Neural crest cell (in vitro differentiated cells): ENCODE measurements at places on chromosomes 13 and 19.

DNA sequence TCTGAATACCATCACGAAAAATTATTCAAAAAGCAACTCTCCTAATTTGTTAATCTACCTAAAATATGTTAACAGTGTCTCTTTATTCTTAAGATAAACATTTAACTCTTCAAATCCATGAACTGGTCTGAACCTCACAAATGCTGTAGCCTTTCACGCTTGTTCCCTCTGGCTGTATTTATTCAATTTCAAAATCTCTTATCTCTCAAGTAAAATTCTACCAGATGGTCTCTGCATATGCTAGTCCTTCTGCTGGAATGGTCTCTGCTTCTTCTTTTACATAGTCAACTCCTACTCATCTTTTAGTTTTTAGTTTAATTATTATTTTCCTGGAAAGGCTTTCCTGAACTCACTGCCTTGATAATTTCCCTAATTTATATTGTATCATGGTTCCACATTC, 232.9 kb upstream of the PCDH20 start:
- no peaks in the 10 kb centered on the region for H3K36me3 ChIP-seq
- DNase-seq, result no peak
- no peaks in the 10 kb centered on the region for H3K4me1 ChIP-seq

DNA sequence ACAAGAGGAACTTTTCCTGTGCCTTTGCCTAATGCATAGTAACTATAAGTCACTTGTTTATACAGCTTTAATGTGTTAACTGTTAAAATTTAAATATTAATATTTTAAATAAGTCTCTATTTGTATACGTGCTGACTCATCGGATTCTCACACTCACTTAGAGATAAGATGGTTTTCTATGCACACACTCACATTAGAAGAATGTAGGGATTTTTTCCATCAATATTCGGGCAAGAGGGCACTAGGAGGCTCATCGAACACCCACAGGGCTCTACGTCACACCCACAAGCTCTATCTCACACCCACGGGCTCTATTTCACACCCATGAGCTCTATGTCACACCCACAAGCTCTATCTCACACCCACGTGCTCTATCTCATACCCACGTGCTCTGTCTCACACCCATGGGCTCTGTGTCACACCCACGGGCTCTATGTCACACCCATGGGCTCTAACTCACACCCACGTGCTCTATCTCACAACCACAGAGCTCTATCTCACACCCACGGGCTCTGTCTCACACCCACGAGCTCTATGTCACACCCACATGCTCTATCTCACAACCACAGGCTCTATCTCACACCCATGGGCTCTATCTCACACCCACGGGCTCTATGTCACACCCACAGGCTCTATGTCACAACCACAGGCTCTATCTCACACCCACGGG, 73.4 kb downstream of the COL4A2 start:
- H3K27ac ChIP-seq, result peak overlapping the region; percentile 4
- no peaks in the 10 kb centered on the region for H3K27me3 ChIP-seq
- no peak overlapping the region for H3K4me3 ChIP-seq
- peaks cover 11% of the 10 kb centered on the region for H3K36me3 ChIP-seq
- DNase-seq, result no peak

DNA sequence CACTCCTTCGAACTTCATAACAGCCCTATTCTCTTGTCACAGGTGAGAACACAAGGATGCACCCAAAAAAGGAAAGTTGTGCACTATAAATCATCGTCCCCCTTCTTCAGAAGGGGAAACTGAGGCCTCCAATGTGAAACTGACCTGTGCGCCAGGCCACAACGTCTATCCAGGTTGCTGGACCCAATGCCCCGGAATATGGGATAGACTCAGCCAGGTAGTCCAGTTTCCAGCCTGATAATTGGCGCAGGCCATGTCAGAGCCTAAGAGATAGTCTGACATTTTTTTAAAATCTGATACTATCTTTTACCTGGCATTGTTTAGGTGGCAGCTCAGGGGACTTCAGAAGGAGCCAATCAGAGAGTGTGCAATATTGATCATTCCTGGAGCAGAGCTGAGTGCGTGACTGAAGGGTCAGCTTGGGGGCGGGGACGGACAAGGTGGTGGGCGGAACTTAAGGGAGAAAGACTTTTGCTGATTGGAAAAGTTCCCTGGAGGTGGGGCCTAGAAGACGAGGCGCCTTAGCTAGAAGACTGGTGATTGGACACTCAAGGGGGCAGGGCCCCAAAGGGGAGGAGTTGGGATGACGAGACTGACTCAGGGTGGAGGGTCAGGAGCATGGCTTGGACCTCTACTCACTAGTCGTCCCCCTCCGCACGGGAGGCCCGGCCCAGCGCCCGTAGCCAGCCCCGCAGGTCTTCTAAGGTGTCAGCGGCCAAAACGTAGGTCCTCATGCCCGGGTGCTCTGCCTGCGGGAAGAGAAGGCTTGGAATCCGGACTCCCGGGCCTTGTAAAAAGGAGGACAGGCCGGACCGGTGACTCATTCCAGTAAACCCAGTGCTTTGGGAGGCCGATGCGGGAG, 8.5 kb downstream of the PLEKHA4 start:
- DNase-seq, result no peak
- H3K4me3 ChIP-seq, result peak overlapping the region; percentile 45
- peaks cover 39% of the 10 kb centered on the region for H3K4me1 ChIP-seq
- peaks cover 15% of the 10 kb centered on the region for H3K36me3 ChIP-seq
- peak overlapping the region; percentile 71 for H3K27ac ChIP-seq
- H3K27me3 ChIP-seq, result no peaks in the 10 kb centered on the region

GRCh38 chr19:11136400-11137101, 19.0 kb downstream of the SPC24 start:
- peak overlapping the region; percentile 43 for H3K27ac ChIP-seq
- no peak for DNase-seq
- H3K27me3 ChIP-seq, result peaks cover 26% of the 10 kb centered on the region
- peaks cover 24% of the 10 kb centered on the region for H3K4me1 ChIP-seq

DNA sequence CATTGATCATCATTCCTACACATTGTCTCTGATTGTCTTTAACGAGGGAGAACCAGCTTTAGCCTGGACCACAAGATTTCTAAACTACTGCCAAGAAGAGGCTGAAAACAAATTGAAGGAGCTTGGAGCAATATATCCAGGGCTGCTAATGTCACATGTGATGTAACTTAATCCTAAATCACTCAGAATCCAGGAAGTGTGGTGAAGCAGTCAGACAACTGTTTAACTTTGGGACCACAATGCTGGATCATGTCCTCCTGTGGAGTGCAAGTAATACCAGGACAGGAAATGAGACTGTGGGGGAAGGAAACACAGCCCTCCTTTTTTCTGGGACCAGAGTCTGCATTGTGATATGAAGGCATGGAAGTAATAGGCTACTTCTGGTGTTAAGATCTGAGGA, 430.2 kb downstream of the KCTD12 start:
- peaks cover 11% of the 10 kb centered on the region for H3K36me3 ChIP-seq
- no peaks in the 10 kb centered on the region for H3K27me3 ChIP-seq
- H3K27ac ChIP-seq, result peak overlapping the region; percentile 1

GRCh38 chr19:1396768-1397679, 4.3 kb downstream of the GAMT start:
- no peaks in the 10 kb centered on the region for H3K4me1 ChIP-seq
- no peaks in the 10 kb centered on the region for H3K27me3 ChIP-seq
- H3K27ac ChIP-seq, result no peak overlapping the region
- H3K36me3 ChIP-seq, result no peaks in the 10 kb centered on the region
- H3K4me3 ChIP-seq, result no peak overlapping the region
- no peak for DNase-seq

GRCh38 chr13:100129605-100130004, 40.7 kb downstream of the PCCA start:
- H3K36me3 ChIP-seq, result peaks cover 4% of the 10 kb centered on the region
- H3K4me1 ChIP-seq, result no peaks in the 10 kb centered on the region
- no peaks in the 10 kb centered on the region for H3K27me3 ChIP-seq
- H3K27ac ChIP-seq, result no peak overlapping the region

DNA sequence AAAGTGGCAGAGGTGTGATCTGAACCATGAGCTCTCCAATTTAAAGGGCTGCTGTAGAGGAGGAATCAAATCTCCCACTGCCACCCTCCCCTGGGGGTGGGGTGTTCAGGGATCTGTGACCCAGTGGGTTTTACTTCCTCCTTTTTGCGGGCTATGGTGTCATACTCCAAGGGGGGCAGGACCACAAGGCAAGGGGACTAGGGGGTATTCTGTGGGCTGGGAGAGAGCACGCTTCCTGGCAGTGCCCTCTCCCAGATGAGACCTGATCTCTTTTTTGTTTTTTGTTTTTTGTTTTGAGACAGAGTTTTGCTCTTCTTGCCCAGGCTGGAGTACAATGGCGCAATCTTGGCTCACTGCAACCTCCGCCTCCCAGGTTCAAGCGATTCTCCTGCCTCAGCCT, 10.3 kb downstream of the PLD3 start:
- no peak for DNase-seq
- no peaks in the 10 kb centered on the region for H3K4me1 ChIP-seq
- no peak overlapping the region for H3K27ac ChIP-seq
- H3K4me3 ChIP-seq, result peak overlapping the region; percentile 47
- H3K36me3 ChIP-seq, result no peaks in the 10 kb centered on the region
- no peaks in the 10 kb centered on the region for H3K27me3 ChIP-seq

DNA sequence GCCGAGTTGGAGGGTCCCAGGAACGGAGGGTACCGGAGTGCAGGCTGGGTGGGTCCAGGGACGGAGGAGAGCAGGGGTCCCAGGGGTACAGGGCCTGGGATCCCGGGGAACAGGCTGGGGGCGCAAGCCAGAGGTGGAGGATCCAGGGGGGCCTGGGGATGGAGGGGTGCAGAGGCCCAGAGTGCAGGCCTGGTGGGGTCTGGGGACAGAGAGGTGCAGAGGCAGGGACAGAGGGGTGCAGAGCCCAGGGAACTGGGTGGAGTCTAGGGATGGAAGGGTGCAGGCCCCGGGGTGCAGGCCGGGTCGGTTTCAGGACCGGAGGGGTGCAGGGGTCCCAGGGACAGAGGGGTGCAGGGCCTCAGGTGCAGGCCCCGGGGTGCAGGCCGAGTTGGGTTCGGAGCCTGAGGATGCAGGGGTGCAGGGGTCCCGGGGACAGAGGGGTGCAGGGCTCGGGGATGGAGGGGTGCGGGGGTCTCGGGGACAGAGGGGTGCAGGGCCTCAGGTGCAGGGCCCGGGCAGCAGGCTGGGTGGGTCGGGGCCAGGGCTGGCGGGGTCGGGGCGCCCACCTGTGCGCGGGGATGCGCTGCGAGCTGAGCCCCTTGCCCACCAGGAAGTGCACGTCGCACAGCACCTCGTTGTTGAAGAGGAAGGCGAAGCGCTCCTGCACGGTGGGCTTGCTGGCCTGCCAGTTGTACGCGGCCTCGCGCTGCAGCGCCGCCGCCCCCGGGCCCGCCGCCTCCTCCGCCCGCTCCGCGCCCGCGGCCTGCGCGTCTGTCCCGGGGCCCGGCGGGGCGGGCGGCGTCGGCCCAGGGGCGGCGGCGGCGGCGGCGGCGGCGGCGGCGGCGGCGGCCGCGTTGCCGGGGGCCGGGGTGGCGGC, 545 bp downstream of the BTBD2 start:
- H3K36me3 ChIP-seq, result no peaks in the 10 kb centered on the region
- no peak overlapping the region for H3K27ac ChIP-seq
- DNase-seq, result no peak

DNA sequence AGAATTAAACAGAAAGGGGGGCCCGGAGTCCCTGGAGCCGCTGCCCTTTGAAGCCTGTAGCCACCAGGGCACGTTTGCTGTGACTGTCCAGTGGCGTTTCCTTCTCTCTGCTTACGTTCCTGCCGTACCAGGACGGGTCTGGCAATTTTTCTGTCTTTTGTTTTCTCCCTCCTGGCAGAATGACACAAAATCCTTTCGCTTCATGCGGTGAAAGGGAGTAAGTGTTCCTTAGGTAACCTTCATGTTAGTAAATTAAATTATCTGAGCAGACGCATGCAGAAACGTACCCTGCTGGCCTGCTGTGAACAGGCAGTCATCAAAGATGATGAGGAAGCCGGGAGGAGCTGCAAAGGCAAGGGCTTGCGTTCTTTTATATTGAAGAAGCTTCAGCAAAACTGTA, 299.3 kb upstream of the ARGLU1 start:
- H3K4me3 ChIP-seq, result peak overlapping the region; percentile 71
- H3K27me3 ChIP-seq, result no peaks in the 10 kb centered on the region
- peak; percentile 20 for DNase-seq
- peaks cover 15% of the 10 kb centered on the region for H3K4me1 ChIP-seq
- no peaks in the 10 kb centered on the region for H3K36me3 ChIP-seq

DNA sequence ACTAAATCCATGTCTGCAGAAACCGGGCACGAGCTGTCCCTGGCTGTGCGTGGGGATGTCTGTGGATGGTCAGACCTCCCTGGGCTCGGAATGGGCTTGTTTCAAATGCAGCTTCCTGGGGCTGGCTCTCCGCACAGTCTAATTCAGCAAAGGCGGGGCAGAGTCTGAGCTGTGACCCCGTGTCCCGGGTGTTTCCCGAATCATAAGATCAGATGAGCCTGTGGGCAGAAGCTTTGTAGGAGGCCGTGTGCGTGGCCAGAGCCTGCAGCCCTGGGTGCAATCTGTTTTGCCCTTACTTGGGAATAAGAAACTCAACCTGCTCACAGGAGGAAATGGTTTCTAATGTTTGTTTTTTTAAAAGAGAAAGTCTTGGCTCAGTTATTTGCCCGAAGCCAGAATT, 13.9 kb upstream of the GNA11 start:
- H3K4me3 ChIP-seq, result no peak overlapping the region
- peaks cover 19% of the 10 kb centered on the region for H3K27me3 ChIP-seq
- no peak for DNase-seq
- H3K36me3 ChIP-seq, result no peaks in the 10 kb centered on the region
- no peaks in the 10 kb centered on the region for H3K4me1 ChIP-seq

GRCh38 chr13:111335298-111335697, 14.9 kb downstream of the TEX29 start:
- no peak for DNase-seq
- no peaks in the 10 kb centered on the region for H3K27me3 ChIP-seq
- H3K36me3 ChIP-seq, result peaks cover 3% of the 10 kb centered on the region
- H3K4me3 ChIP-seq, result no peak overlapping the region
- H3K27ac ChIP-seq, result no peak overlapping the region
- H3K4me1 ChIP-seq, result no peaks in the 10 kb centered on the region

DNA sequence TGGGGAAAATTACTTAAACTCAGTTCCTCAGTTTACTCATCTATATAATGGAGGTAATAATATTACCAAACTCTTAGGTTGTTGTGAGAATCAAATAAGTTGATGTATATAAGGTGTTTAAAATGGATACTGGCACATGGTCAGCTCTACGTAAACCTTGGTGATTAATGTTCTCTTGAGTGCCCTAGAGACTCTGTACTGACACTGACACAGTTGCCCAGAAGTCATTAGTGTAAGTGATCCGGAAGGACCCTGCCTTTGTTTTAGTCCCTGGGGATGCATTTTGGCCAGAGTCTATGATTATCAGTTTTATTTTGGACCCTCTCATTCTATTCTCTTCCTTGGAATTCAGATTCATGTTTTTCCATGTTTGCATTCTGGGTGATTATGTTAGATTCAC, 31.9 kb downstream of the CHST8 start:
- DNase-seq, result no peak
- peaks cover 33% of the 10 kb centered on the region for H3K27me3 ChIP-seq
- H3K27ac ChIP-seq, result no peak overlapping the region
- no peak overlapping the region for H3K4me3 ChIP-seq

- peaks cover 42% of the 10 kb centered on the region for H3K4me1 ChIP-seq
- peak overlapping the region; percentile 95 for H3K27ac ChIP-seq
- H3K36me3 ChIP-seq, result no peaks in the 10 kb centered on the region
- H3K4me3 ChIP-seq, result peak overlapping the region; percentile 86
- no peaks in the 10 kb centered on the region for H3K27me3 ChIP-seq
- DNase-seq, result peak; percentile 65
Observed at GRCh38 chr19:43634872-43635560, 4.6 kb downstream of the CADM4 start.
